ENCODE measurements at places on chromosomes 4 and X.

- no peak for DNase-seq
Measured at GRCh38 chr4:2689825-2690700, 66.1 kb downstream of the TNIP2 start.

- DNase-seq = no peak
Measured at GRCh38 chrX:131306601-131307000, 17.5 kb upstream of the IGSF1 start.

- DNase-seq = no peak
Measured at GRCh38 chr4:16516796-16517439, 290.6 kb upstream of the TAPT1 start.

DNA sequence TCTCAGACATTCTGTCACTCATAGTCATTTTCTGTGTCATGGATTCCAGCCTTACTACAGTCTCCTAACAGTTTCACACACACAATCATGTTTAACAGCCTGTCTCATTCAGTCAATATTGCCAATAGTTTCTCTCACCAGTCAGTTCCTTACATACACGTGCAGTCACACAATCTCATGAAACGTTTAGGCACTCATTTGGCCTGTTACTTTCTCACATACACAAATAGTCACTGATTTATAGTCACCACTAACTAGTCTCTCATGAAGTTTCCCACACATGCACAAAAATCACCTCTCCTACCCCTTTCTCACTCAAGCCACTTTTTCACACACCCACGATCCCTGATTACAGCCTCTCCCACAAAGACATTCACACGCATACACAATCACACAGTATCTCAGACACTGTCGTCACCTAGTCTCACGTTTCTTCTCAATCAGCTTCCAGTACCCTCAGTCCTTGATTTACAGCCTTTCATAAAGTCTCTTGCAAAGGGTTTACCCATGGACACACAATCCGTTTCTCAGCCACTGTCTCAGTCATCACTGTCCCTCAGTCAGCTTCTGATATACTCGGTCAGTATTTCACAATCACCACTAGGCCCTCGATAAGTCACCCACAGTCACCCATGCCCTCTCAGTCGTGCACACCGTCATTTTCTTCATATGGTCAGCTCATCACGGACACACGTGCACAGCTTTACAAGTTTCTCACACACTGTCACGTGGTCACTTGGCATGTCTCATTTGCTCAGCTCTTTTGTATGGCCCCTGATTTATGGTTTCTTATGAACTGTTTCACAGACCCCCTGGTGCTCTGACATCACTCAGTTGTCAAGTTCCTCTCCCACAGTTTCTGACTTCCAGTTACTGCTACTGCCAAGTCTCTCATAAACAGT, 4.2 kb upstream of the CFP start:
- no peak for DNase-seq

GRCh38 chr4:19130866-19131265, 1109.3 kb upstream of the LCORL start:
- DNase-seq = no peak

GRCh38 chr4:114642173-114642780, 43.7 kb downstream of the UGT8 start:
- no peak for DNase-seq

GRCh38 chr4:83503974-83504373, 19.1 kb upstream of the ABRAXAS1 start:
- no peak for DNase-seq

DNA sequence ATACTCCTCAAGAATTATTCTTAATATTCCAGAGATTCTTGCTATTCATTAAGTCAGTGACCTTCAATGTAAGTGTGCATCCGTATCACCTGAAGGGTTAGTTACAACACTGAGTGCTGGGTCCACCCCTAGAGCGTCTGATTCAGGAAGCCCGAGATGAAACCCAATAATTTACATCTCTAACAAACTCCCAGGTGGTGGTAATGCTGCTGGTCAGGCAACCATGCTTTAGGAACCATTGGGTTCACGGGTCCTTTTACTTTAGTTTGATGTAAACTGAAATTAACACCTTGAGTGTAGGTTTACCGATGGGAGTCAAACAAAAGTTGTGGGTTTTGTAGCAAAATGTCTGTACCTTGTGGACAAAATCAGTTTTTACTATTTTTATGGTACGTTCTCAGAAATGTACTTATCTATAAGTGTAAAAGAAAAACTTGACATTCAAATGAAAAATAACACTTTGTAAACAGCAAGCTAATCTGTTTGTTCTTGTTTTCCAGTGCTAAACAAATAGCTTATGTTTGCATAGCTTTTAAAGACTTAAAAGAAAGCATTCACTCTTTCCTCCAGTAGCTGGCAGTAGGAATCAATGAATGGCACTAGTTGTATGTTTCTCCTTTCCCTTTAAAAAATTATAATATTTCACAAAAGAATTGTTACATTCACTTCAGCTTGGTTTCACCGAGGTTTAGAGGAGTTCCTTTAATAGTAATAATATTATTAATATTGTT, 32.7 kb downstream of the ACE2 start:
- DNase-seq = no peak
